ENCODE measurements at places on chromosomes 5 and 9.

- DNase-seq = no peak
These were observed 391.5 kb downstream of the HTR1A start for GRCh38 chr5:63570752-63571151.

- no peak for DNase-seq
These were observed 144.4 kb upstream of the FSTL4 start for GRCh38 chr5:133756756-133757155.

GRCh38 chr5:137119321-137119720 lies 379.8 kb downstream of the SPOCK1 start:
- no peak for DNase-seq

- DNase-seq = no peak
These were observed 398.1 kb upstream of the IRX1 start for GRCh38 chr5:3197304-3198073.

GRCh38 chr5:132510076-132510475 lies 19.5 kb upstream of the IRF1 start:
- no peak for DNase-seq
